ENCODE measurements at places on chromosomes 12 and 14.

- peak; percentile 70 for DNase-seq
Measured at GRCh38 chr12:74537126-74537706, 419 bp upstream of the ATXN7L3B start.

GRCh38 chr12:101775816-101776215 is 36.6 kb upstream of the SYCP3 start:
- peak; percentile 74 for DNase-seq

GRCh38 chr12:42421844-42422779 is 96.1 kb downstream of the PPHLN1 start:
- DNase-seq: no peak

DNA sequence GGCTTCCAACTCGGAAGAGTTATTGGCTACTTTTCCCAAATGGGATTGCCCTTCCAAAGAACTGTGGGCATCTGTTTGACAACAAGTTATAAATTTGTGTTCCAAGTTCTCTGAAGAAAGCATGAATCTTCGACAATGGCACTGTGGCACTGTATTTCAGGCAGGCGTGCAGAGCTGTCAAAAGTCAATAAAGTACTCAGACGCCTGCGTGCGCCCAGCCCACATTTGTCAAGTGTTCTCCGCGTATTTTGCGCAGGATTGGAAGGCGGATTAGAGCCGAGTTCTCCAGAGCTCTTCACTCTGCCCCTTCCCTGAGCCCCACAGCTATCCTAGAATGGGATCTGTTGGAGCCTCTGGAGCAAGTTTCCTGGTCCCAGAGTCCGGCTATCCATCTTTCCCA is 103.2 kb downstream of the SLC25A47 start:
- no peak for DNase-seq

- DNase-seq: no peak
Measured at GRCh38 chr14:56855891-56856461, 45.7 kb upstream of the OTX2 start.

GRCh38 chr14:52895000-52895399 is 55.9 kb downstream of the FERMT2 start:
- peak; percentile 77 for DNase-seq

- no peak for DNase-seq
Measured at GRCh38 chr14:103562179-103562428, 353 bp downstream of the BAG5 start.

GRCh38 chr12:22377731-22378496 is 43.4 kb upstream of the ST8SIA1 start:
- no peak for DNase-seq

DNA sequence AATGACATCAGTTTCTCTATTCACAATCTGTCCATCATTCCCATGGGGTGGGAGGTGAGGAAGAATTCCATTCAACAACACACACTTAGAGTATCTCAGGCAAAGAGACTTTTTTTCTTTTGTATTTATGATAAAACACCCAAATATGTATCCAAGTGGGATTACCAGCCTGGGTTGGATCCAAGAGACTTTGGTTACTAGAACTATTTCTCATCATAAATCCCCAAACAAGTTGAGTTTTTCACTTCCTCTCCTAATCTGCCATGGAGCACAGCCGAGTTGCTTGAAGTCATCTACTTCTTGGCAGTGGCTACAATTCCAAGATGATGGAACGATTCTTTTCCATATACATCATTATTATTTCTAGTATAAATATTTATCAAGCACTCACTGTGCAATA is 209.2 kb upstream of the HMGA2 start:
- no peak for DNase-seq

DNA sequence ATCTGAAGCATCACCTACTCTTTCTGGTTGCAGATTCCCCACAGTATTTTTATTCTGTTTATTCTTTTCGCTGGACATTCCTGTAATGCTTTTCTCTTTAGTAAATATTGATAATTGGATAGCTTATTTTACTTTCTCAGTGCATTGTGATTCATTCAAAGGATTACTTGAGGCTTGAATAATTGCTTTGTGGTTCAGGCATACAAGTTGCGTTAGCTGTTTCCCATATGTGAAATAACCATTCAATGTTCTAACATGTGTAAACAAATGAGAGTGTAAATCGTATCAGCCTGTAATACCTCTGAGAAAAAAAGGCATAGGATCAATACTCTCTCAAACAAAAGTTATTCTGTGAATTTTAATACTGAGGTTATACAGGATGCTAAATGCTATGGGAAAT is 1004.2 kb upstream of the SEL1L start:
- no peak for DNase-seq

- DNase-seq: no peak
Measured at GRCh38 chr12:19709889-19710288, 270.6 kb downstream of the AEBP2 start.

DNA sequence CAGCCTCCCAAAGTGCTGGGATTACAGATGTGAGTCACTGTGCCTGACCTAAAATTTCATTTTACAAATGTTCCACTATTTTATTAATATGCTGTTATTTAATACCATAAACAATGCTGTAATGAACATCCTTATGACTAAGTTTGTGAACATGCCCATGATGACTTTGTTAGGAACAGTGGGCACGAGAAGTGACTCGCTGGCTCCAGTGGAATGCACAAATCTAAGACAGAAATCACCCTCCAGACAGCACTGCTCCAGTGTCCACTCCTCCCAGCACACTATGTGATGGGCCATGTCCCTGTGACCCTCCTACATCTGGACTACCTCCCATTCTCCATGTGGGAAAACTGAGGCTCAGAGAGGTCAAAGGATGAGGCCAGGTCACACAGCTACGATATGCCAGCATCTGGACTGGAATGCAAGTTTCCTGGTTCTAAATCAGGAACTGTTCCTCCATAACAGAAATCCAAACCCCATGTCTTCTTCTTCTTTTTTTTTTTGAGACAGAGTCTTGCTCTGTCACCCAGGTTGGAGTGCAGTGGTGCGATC is 57.9 kb downstream of the GPR68 start:
- no peak for DNase-seq

- DNase-seq: no peak
Measured at GRCh38 chr14:32656601-32657000, 282.1 kb upstream of the NPAS3 start.

DNA sequence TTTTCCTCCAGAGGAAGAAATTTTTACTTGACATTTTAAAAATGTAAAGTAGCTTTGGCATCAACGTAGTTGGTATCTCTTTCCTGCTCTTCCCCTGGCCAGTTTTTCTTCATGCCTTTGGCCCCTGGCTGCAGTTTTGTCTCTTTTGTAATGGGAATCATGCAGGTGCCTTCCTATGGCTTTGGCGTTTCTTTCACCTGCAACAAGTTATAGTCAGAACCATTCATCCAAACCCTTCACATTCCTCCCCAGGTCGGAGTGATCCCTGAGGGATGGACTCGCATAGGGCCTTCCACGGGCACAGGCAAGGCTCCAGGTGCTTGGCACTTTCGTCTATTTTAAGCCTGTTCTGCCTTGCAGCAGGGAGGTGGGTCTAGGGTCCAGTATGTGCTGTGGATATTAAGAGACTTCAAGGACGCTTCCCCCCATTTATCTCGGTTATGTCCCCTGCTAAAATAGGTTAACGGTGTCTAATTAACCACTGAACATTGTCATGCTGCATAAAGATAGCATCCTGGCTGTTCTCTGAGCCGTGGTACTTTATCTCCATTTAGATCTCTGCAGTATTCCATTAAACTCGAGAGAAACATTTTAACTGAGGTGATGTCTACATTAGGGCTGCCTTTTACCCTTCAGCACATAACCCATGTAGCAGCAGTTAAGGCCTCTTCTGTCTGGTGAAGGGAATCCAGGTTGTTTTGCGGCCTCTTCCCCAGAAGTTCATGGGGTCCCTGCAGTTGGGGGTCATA is 66.3 kb downstream of the IFT43 start:
- no peak for DNase-seq

- DNase-seq: no peak
Measured at GRCh38 chr14:102998393-102998792, 59.0 kb downstream of the CDC42BPB start.

- peak; percentile 83 for DNase-seq
Measured at GRCh38 chr14:92582706-92583452, 69.3 kb downstream of the RIN3 start.

- no peak for DNase-seq
Measured at GRCh38 chr12:99042226-99042625, 397.1 kb downstream of the APAF1 start.

- no peak for DNase-seq
Measured at GRCh38 chr12:66800046-66800445, 121.2 kb upstream of the GRIP1 start.

DNA sequence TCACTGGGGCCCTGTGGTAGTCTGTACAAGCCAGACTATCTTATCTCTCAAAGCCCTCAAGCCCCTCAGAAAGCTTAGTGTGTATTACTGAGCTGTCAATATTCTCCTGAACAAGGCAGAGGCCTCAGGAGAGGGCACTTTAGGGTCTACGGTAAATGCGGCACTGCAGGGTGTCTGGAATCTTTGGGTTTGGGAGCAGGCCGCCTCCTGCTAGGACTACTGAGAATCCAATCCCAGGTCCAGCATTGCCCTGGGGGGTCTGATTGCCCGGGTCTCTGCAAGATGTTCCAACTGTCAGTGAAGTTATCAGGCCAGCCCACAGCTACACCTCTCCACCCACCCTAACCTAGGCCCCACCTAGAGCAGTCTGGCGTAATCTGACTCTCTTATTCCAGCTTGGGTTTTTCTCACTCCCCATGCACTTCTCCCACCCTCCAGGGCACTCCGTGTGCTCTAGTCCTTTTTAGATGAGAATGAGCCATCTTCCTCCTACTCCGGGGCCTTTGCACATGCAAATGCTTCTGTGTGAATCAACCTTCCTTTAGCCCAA is 4.3 kb upstream of the ZFP36L1 start:
- DNase-seq: no peak

DNA sequence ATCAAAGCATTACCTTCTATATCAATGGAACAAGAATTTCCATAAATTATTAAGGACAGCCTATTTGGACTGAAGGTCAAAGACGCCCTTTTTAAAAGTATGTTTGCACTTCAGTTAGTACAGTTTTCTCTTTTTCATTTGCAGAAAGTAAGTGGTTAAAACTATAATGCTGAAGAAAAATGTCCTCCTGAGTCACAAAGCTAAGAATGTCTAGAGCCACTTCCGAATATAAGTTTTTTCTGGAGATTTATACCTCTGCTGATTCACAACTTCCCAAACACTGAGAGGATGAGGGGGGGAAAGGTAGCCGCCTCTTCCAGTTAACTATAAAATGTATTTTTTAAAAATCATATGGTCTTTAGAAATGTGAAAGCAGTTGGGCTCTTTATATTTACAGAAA is 84.9 kb downstream of the DUSP6 start:
- DNase-seq: no peak

DNA sequence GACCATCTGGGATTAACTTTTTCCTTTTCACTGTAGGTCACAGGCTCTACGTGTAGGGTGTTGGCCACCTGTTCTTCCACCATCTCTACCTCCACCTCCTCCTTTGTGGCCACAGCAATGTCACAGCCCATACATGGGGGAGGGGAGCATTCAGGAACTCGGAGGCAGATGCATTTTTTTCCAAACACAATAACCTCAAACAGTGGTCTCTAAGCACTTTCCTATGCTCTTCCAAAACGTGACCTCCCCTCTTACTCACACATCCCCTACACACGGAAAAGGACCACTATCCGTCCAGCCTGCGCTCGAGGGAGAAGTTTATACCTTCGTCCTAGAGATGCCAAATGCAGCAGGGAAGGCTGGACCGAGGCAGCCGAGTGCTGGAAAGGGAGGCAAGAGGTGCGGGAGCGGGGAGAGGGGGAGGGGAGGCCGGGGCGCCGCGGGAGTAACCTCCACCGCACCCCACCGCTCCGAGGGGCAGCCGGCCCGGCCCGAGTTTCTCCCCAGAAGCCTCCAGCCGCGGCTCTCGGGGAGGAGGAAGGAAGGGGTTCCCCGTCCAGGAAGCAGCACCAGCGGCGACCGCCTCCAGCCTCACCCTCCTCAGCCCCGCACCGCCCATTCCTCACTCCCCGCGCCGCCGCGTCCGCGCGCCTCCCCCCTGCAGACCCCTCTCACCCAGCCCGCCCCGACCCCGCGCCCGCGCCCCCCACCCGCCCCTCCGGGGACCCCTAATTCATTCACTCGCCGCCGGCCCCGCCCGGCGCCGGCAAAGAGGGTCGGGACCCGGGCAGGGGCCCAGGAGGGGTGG is 594 bp downstream of the KRAS start:
- no peak for DNase-seq

GRCh38 chr12:3110578-3110977 is 33.4 kb downstream of the TSPAN9 start:
- DNase-seq: no peak

- no peak for DNase-seq
Measured at GRCh38 chr14:44027397-44027796, 479.7 kb downstream of the FSCB start.

DNA sequence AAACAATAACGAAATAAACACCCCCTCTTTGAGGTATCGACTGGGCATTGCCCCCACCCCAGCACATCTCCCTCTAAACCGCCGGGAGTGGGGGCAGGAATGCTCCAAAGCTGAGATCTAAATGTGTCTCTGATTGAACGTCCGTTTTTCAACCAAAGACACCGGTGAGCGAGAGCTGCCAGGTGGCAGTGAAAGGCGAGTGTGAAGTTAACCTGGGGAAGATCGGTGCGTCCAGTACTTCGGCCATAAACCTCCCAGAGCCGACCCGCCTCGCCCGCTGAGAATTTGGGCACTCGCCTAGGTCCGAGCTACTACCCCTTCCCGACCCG is 625 bp downstream of the ANGEL1 start:
- DNase-seq: no peak

Measured in Jurkat, Clone E6-1 (cell line).